ENCODE measurements at places on chromosomes 7 and 10.
A peak's percentile ranks its signal among the peaks of the same experiment; 100 is the strongest.

DNA sequence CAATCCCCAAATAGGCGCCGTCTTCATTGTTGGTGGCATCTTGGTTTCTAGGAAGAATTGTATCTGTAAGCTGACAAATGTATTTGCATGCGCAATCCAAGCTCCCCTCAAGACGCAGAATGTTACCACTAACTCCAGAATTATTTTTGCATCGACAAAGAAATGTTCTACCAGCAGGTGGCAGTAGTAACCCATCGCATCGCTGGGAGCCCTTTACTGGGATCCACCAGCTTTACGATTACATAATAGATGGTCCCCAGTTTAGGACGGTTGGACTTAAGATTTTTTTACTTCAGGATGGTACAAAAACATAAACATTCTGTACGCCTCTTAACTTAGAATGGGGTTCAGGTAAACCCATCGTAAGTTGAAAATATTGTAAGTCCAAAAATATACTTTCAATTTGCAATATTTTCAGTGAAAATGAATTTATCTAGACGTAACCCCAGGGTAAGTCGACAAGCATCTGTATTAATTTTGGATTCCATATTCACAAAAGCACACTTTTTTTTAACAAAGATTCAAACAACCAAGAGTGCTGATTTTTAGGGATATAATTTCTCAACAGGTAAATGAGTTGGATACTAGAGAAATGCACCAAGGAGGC is 114.0 kb upstream of the COBL start:
- DNase-seq: peak; percentile 68

DNA sequence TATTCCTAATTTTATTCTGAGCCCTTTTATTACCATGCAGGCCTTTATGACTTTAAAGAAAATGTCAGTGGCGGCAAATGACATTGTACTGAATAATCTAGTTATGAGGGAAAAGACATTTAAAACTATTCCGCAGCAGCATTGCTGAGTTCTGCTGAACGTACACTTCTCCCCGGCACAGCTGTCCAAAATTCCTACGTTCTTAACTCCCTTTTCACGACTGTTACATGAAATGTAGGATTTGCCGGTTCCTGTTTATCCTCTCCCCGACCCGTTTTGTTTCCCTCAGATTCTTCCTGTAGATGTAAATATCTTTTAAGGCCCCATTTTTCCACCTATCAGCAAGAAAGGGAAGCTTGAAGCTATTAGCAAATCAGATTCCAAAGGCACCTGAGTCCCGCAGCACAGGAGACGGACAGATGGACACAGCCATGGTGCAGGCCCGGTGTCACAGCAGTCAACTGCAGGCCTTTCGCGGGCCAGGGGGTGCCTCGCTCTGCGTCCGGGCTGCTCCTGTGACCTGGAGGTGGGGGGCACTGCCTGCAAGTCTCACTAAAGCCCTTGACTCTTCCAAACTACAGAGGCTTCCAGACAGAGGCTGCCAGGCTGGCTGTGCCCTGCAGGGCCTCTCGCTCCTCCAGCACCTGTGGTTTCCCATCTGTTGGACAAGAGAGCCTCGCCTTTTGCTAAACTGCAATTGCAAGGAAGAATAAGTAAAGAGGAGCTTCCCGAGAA is 485.0 kb upstream of the MGMT start:
- DNase-seq: no peak

DNA sequence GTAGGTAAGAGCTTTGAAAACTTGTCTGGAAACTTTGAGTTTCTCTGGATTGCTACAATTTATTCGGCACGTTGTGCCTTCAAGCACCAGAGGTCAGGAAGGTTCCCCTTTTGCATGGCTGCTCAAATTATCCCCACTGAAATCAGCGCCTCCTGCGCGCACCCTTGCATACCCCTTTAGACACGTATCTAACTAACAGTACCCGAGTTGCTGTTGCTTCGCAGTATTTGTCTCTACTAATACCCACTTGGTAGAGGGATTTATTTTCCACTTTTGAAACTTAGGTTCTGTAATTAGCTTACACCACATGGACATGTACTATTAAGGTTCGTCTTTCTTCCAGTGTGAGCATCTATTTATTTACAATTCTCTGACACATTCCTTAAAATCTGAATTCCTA is 1.6 kb downstream of the MEOX2 start:
- DNase-seq: no peak

DNA sequence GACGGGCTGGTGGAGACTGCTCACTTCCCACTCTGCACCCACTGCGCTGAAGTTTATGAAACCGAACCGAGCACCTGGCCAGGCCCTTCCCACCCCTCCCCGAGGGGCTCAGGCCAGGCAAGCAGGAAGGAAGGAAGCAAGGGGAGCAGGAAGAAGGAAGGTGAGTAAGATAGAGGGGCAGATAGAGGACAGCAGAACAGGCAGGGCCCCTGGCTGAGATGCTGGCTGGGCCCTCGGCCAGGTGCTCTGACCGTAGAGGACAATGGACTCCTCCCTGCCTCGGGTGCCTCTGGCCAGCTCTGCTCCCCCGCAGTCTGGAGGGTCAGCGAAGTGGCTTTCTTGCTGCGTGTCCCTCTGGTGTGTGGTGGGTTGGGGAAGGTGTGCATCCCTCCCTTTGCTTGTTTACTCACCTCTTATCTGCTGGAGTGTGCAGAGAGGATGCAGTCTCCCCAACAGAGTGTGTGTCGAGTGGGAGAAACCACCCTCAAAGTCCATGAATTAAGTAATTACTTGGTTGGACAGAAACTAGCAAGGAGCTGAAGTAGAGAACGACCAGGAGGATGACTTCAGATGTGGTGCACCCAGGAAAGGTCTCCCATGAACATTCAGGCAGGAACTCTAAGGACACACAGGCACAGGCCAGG is 82.8 kb upstream of the PPP2R2D start:
- no peak for DNase-seq

- DNase-seq: no peak
Measured at GRCh38 chr7:149414745-149415390, 46.0 kb downstream of the ZNF777 start.

DNA sequence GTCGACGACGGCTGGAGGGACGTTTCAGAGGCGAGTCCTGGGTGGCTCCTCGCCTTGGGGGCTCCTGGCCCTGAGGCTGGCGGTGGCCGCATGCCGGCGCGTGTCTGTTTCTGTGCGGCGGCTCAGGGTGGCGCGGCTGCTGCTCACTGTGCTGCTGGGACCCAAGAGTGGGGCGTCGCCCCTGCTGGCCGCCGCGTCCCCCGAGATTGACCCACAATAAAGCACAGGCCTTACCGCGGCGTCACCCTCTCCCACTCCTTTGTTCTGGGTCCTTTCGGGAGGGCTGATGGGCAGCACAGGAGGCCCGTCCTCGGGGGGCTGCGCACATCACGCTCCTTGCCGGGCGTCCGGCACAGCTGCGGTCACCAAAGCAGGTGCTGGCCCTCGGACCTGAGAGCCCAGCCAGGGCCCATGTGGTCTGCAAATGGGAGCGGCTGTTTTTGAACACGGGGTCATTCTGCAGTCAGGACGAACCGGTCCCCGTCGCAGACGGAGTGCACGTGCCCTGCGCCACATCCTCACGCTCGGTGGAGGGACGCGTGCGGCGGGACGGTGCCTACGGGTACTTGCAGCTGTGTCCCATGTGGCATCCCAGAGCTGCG is 19.2 kb downstream of the GET4 start:
- no peak for DNase-seq

DNA sequence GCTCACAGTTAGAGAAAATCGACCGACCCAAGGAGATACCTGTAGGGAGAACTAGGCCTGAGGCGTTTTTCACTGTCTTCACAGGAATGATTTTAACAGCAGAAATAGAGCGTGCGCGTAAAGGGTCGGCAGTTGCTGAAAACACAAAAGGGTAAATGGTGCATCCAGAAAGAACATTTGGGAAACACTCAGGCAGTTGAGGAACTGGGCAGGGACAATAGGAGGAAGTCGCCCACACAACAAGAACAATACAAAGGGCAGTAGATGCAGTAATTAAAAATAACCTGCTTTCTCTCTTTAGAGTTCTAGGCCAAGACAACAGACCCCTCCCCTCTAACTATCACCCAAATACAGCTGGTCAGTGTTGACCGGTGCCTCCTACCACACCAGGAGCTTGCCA is 126.6 kb downstream of the SORBS1 start:
- DNase-seq: no peak

GRCh38 chr10:72010234-72010973 is 46.2 kb downstream of the CHST3 start:
- no peak for DNase-seq
